ENCODE measurements at places on chromosomes 16 and 17.

DNA sequence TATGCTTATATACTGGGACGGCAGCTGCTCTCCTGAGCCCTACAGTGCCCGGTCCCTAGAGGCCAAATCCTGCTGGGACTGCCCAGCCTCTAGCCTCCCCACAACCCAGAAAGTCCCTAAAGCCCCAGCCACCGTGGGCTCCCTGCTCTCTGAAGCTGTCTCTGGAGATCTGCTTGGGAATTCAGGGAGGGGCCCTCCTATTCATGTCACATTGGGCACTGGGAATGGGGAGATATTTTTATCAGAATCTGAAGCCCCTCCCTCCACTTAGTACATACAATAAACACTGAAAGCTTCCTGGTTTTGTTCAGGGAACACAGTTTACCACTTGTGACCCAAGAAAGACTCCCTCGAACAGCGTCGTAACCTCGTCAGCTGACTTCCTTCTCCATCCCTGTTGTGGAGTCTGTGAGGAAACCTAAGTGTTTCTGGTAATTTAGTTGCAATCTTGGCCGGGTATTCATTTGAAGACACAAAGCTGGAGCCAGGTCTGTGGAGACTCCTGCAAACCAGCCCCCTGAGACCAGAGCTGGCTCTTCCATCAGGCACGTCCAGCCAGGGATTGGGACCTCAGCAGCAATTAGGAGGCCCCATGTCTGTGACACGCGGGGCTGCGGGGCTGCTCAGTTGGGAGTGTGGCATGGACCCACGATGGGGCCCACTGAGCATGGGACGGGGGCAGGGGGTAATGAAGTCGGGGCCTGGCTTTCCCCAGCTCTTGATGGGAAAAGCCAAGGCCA is 38.5 kb downstream of the PGS1 start:
- H3K27ac ChIP-seq, result peak overlapping the region; percentile 2
- peaks cover 38% of the 10 kb centered on the region for H3K36me3 ChIP-seq
- no peak for DNase-seq

DNA sequence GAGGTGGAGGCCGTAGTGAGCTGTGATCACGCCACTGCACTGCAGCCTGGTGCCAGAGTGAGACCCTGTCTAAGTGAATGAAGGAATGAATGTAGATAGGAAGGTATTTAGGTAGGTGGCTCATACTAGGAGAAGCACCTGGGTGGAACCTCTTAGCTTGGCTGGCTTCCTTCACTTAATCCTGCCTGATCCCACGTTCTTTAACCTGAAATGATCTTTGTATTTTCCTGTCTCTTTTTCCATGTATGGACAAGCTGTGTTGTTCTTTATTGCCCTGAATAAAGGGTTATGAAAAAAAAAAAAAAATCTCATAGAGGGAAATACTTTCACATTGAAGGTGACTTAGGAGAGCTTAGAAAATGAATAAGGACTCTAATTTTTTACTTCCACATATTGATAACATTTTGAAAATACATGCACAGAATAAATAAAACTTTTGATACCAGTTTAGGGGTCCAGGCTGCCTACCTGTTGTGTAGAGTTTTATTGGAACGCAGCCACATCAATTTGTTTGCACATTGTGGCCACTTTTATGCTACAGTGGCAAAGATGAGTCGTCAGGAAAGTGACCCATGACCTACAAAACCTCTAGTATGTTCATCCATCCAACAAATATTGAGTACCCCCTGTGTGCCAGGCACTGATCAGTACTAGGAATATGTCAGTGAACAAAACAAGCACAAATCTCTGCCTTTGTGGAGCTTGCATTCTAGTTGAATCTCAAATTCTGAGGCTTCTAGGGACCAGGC is 44.6 kb downstream of the VPS35L start:
- peaks cover 46% of the 10 kb centered on the region for H3K36me3 ChIP-seq
- peaks cover 1% of the 10 kb centered on the region for H3K4me1 ChIP-seq
- H3K27me3 ChIP-seq, result no peaks in the 10 kb centered on the region
- no peak overlapping the region for H3K27ac ChIP-seq

- peaks cover 11% of the 10 kb centered on the region for H3K27me3 ChIP-seq
- H3K27ac ChIP-seq, result no peak overlapping the region
- H3K36me3 ChIP-seq, result no peaks in the 10 kb centered on the region
These were observed 160.6 kb upstream of the RPL38 start for GRCh38 chr17:74042744-74043486.

- no peak for DNase-seq
- peaks cover 18% of the 10 kb centered on the region for H3K4me1 ChIP-seq
- no peak overlapping the region for H3K27ac ChIP-seq
- H3K4me3 ChIP-seq, result no peak overlapping the region
These were observed 663 bp downstream of the CYB5D1 start for GRCh38 chr17:7858522-7858810.

DNA sequence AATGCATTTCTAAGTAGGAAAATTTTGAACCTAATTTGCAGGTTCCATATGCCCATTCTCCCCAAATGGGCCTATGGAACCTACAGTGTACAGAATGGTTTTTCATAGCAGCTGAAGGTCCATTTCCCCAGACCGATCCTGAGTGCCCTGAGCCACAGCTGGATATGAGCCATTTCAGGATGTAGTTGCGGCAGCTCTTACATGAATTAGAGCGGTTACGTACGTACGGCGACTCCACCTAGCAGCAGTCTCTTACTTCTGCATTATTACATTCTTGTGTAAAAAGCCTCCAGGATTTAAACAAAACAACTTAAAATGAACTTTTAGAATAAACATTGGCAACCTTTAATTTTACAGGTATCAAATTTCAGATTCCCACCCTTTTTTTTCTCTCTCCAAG is 225.3 kb downstream of the SNX29 start:
- peaks cover 16% of the 10 kb centered on the region for H3K4me1 ChIP-seq
- no peak overlapping the region for H3K4me3 ChIP-seq
- no peak for DNase-seq
- no peaks in the 10 kb centered on the region for H3K27me3 ChIP-seq

- no peak overlapping the region for H3K4me3 ChIP-seq
- H3K27ac ChIP-seq, result no peak overlapping the region
- H3K4me1 ChIP-seq, result peaks cover 39% of the 10 kb centered on the region
- no peak for DNase-seq
- peaks cover 17% of the 10 kb centered on the region for H3K36me3 ChIP-seq
These were observed 17.2 kb downstream of the CYTH1 start for GRCh38 chr17:78764871-78765270.

DNA sequence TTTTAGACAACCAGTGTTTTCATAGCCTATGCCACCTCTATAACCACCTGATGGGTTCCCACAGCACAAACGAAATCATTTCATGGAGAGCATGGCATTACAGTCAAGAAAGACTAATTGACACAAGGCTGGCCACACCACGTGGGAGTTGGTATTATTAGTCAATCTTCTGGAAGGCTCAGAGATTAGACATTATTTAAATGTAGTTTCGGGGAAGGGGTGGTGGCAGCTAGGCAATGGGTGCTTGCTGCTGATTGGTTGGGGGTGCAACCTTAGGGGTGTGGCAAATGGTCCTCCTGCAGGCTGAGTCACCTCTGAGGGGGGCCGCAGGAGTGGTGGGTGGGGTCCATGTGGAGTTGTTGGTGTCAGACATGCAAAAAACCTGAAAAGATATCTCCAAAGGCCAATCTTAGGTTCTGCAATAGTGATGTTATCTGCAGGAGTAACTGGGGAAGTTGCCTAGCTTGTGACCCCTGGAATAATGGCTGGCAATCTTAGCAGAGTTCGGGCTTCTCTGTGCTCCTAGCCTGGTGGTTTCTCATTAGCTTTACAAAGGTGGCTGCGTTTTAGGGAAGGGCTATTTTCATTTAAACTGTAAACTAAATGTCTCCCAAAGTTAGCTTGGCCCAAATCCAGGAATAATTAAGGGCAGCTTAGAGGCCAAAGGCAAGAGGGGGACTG is 4.6 kb downstream of the TEN1 start:
- no peak overlapping the region for H3K27ac ChIP-seq
- no peaks in the 10 kb centered on the region for H3K27me3 ChIP-seq
- peaks cover 12% of the 10 kb centered on the region for H3K36me3 ChIP-seq
- no peak for DNase-seq
- no peak overlapping the region for H3K4me3 ChIP-seq
- peaks cover 19% of the 10 kb centered on the region for H3K4me1 ChIP-seq

- H3K27ac ChIP-seq, result no peak overlapping the region
- no peaks in the 10 kb centered on the region for H3K36me3 ChIP-seq
- no peak overlapping the region for H3K4me3 ChIP-seq
- no peak for DNase-seq
- peaks cover 8% of the 10 kb centered on the region for H3K27me3 ChIP-seq
These were observed 22.5 kb downstream of the SLC6A2 start for GRCh38 chr16:55678161-55678821.

- H3K27ac ChIP-seq, result no peak overlapping the region
- no peak overlapping the region for H3K4me3 ChIP-seq
- peaks cover 10% of the 10 kb centered on the region for H3K4me1 ChIP-seq
- H3K27me3 ChIP-seq, result peaks cover 16% of the 10 kb centered on the region
These were observed 12.5 kb downstream of the TMEM114 start for GRCh38 chr16:8577678-8578304.

GRCh38 chr17:81715107-81715871 is 3.2 kb downstream of the SLC25A10 start:
- no peaks in the 10 kb centered on the region for H3K27me3 ChIP-seq
- DNase-seq, result no peak
- H3K4me1 ChIP-seq, result peaks cover 37% of the 10 kb centered on the region
- no peak overlapping the region for H3K4me3 ChIP-seq
- H3K36me3 ChIP-seq, result peaks cover 18% of the 10 kb centered on the region

DNA sequence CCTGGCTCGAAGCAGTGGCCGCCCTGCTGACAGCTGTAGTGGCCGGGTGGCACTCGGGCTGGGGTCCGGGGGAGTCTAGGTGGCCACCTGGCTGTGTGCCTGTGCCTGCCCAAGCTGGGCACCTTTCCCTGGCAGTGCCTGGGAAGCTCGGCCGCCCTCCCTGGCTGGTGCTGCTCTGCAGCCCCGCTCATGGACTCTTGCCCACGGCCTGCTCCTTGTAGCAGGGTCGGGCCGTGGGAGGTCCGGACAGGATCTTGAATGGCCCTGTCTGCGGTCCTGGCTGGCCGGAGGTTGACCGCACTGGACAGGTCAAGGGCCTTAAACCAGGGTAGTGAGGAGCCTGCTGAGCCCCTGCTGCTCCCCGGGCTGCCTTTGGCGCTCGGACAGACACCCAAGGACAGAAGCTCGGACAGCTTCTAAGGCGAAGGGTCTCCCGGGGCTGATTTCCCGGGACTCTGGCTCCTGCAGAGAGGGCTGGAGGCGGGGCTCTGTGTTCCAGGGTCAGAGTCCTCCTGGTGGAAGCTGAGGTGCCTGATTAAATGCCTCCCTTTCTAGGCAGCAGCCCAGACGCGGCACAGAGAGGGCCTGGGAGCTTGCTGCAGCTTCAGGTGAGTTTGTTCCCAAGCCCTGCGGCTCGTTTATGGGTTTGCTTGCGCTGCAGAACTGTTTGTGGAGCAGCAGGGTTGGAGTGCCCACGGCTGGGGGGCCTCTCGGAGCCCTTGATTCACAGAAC is 6.0 kb downstream of the CAPN15 start:
- peaks cover 21% of the 10 kb centered on the region for H3K4me1 ChIP-seq
- H3K4me3 ChIP-seq, result no peak overlapping the region
- no peaks in the 10 kb centered on the region for H3K27me3 ChIP-seq
- DNase-seq, result no peak
- no peak overlapping the region for H3K27ac ChIP-seq

- no peak overlapping the region for H3K4me3 ChIP-seq
- no peaks in the 10 kb centered on the region for H3K27me3 ChIP-seq
- no peak for DNase-seq
These were observed 9.6 kb downstream of the STX8 start for GRCh38 chr17:9566067-9566466.

DNA sequence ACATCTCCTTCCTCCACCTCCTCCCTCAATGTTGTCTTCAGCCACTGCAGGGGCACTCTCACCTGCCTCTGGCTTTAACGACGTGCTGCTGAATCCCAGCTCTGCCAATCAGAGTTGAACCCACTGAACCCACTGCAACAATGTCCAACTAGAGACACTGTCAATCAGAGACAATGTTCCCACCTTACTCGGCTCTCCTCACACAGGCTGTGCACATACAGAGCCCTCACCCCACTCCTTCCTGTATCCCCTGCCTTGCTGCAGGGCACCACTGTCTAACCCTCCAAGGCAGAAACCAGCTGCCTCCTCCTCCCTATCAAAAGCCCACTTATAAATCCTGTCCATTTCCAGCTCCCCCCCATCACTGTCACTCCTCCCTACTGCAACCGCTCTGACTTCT is 58.7 kb downstream of the ANKRD11 start:
- no peak overlapping the region for H3K4me3 ChIP-seq
- H3K4me1 ChIP-seq, result peaks cover 9% of the 10 kb centered on the region
- no peak overlapping the region for H3K27ac ChIP-seq
- H3K36me3 ChIP-seq, result peaks cover 22% of the 10 kb centered on the region

- H3K27ac ChIP-seq, result no peak overlapping the region
- peak; percentile 47 for DNase-seq
- H3K4me1 ChIP-seq, result no peaks in the 10 kb centered on the region
- peaks cover 13% of the 10 kb centered on the region for H3K27me3 ChIP-seq
- H3K4me3 ChIP-seq, result no peak overlapping the region
These were observed 38.3 kb downstream of the ABCC12 start for GRCh38 chr16:48117217-48118105.

DNA sequence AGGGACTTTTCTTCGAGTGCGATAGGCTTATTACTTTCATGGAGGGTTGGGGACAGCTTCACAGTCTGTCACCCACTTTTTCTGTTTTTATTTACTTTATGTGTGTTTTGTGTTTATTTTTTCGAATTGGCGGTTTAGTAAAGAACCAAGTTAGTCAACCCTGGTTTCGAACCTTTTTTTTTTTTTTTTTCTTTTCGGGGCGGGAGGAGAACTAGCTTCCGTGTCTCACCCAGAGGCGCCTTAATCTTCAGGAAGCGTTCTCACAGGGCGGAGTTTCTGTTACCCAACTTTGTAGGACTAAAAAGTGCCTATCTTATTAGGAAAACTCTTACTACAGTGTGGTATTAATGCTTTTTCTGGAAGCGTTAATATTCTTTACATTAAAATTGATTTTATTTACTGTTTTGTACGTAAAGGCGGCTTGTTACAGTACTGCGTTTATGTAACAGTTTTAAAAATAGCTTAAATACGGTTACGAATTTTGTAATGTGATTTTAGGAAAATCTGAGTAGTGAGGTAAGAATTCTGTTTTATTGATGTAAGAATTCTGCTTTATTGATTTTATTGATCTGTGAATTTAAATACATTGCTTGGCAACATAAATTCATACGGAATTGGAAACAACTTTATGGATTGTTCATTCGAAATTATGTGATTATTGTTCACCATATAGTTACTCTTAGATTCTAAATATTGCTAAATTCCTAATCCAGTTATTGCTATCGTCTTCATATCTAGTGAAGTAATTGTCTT is 885 bp downstream of the ZNF207 start:
- no peaks in the 10 kb centered on the region for H3K27me3 ChIP-seq
- H3K27ac ChIP-seq, result peak overlapping the region; percentile 99
- peaks cover 30% of the 10 kb centered on the region for H3K36me3 ChIP-seq
- peak; percentile 8 for DNase-seq
- H3K4me1 ChIP-seq, result peaks cover 14% of the 10 kb centered on the region
- peak overlapping the region; percentile 94 for H3K4me3 ChIP-seq

GRCh38 chr16:31480851-31481536 is 1.9 kb upstream of the SLC5A2 start:
- peaks cover 18% of the 10 kb centered on the region for H3K4me1 ChIP-seq
- no peak for DNase-seq
- no peaks in the 10 kb centered on the region for H3K36me3 ChIP-seq
- H3K27me3 ChIP-seq, result peaks cover 71% of the 10 kb centered on the region
- no peak overlapping the region for H3K4me3 ChIP-seq
- H3K27ac ChIP-seq, result no peak overlapping the region

- no peaks in the 10 kb centered on the region for H3K36me3 ChIP-seq
- no peaks in the 10 kb centered on the region for H3K27me3 ChIP-seq
- no peak for DNase-seq
- H3K4me3 ChIP-seq, result no peak overlapping the region
- no peaks in the 10 kb centered on the region for H3K4me1 ChIP-seq
These were observed 452.4 kb upstream of the RBFOX1 start for GRCh38 chr16:6880263-6880662.

Measured in stimulated activated naive B cell treated with anti-CD40 and anti-IgM and Interleukin-4, amounts not matched to agents 10 μg/mL and 1 μg/mL and 100 μg/mL, for 72 hours (primary cell).